Endothelial cell of umbilical vein (primary cell): ENCODE measurements at places on chromosomes 4 and X. TPM values are rescaled to one million over a fixed set of nuclear protein-coding genes. Genes with fewer than 3 reads are reported as not detected.

DNA sequence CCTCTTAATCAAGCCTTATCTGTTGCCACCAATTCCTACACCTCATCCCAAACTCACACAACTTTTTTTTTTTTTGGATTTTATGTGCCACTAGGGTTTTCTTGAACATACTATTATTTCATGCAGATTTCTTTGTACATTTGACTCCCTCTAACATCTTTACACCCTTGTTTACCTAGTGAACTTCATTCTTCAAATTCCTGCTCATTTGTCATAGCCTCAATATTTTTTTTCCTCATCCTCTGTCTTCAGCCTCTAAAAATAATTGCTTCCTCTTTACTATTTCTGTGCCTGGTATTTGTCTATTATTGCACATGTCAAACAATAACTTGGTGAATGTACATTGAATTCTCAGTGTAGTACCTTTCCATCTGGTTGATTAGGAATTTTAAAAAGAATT is 22.0 kb downstream of the NBDY start:
- no peaks in the 10 kb centered on the region for H3K27me3 ChIP-seq
- no peak overlapping the region for H3K27ac ChIP-seq
- peaks cover 6% of the 10 kb centered on the region for H3K4me1 ChIP-seq
- H3K36me3 ChIP-seq = peaks cover 2% of the 10 kb centered on the region

DNA sequence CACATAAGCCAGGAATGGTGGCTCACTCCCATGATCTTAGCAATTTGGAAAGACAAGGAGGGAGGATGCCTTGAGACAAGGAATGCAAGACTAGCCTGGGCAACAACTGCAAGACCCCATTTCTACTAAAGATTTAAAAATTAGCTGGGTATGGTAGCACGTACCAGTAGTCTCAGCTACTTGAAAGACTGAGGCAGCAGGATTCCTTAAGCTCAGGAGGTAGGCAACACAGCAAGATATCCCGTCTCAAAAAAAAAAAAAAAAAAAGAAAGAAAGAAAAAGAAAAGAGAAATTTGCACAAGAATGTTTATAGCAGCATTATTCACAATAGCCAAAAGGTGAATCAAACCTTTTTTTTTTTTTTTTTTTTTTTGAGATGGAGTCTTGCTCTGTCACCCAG is 29.7 kb downstream of the PDS5A start:
- H3K4me3 ChIP-seq = no peak overlapping the region
- no peaks in the 10 kb centered on the region for H3K27me3 ChIP-seq

DNA sequence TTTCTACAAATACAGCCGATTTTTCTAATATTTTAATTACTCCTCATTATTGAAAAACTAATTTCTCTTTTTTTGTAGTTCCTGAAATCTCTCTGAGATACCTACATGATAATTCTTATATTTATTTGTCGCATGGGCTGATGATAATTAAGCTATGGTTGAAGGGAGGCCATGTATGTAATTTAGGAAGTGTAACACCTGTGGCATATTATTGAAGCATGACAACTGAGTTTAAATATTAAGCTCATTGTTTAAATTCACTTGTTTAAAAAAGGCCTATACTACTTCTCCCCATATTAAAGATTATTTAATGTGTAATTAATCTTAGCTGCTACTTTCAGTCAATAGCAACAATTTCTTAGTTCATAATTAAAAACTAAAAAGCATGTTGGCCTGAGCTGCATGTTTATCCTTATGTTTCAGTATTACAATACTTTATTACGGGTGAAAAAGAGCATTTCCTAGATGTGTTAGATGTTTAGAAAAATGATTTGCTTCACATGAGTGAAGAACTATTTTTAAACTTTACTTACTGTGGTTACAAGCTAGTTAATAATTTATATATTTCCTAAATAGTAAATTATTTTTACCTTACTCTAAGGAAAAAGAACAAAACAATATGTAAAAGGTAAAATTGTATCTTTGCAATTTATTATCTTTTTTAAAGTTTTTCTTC is 122.4 kb downstream of the RAP1GDS1 start:
- no peak overlapping the region for H3K4me3 ChIP-seq
- no peaks in the 10 kb centered on the region for H3K4me1 ChIP-seq
- H3K27me3 ChIP-seq = no peaks in the 10 kb centered on the region
- H3K27ac ChIP-seq = no peak overlapping the region

DNA sequence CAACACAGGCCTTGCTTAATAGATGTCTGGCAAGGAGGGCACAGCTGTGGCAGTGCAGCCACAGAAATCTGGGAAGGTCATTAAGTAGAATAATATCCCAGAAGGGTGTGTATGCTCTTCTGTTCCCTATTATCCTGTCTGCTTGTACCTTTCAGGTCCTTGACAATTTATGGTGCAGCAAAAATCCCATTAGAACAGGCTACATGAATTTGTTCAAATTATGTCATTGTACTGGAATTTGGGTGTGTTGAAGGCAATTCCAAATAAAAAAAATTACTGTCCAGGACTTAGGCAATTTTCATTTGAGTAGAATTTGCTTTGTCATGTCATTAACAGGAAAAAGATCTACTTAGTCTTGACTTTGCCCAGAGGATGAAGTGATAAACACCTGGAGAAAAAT is 192.1 kb downstream of the IDS start:
- H3K4me1 ChIP-seq = no peaks in the 10 kb centered on the region
- DNase-seq = no peak
- no peaks in the 10 kb centered on the region for H3K36me3 ChIP-seq
- no peaks in the 10 kb centered on the region for H3K27me3 ChIP-seq

DNA sequence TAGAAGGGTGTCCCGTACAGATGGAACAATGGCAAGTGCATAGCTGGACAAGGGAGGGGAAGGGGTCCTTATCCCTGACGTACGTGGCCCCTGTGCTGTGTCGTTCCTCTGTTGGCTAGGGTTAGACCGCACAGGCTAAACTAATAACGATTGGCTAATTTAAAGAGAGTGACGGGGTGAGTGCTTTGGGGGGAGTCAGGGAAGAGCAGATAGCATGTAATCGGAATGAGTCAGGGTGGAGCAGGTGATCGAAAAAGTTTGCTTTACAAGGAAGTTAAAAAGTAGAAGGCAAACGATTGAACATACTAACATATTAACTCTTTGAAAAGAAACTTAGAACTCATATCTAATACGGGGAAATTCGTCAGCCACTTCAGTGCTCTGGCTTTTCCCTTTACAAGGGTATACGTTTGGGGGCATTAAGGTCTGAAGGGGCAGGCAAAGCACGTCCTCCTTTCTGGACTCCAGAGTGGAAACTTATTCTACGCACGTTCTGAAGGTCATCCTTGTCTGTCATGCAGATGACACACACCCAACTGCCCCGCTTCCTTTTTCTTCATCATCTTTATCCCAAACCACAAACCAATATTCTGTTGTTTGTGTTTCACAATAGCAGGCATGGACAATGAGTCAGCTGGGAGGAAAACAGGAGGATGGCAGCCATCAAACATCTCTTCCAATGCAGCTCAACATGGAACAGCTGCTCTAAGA is 10.2 kb upstream of the CRLF2 start:
- no peaks in the 10 kb centered on the region for H3K36me3 ChIP-seq
- no peak for DNase-seq
- no peak overlapping the region for H3K27ac ChIP-seq
- H3K4me3 ChIP-seq = no peak overlapping the region

DNA sequence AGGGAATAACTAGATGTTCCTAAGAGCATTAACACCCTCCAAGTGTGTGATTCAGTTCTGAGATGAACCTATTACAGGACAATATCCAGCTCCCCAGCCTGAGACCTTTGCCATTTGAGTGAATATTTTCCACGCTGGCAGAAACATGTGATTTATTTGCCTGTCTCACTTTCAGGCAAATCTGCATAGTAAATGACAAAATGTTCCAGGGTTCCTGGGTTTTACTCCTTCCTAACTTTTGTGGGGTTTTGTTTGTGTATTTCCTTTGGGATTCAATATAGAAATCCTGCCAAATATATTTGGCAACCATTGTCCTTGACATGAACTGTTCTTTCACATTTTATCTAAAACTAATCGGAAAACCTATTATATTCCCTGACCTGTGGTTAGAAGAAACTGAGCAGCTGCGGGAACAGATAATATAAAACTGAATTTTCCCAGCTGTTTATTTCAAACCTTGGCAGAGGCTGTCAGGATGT is 12.5 kb downstream of the F8 start:
- no peaks in the 10 kb centered on the region for H3K4me1 ChIP-seq
- peak; percentile 74 for DNase-seq
- no peaks in the 10 kb centered on the region for H3K36me3 ChIP-seq

GRCh38 chrX:17744896-17745523 is 7.7 kb downstream of the SCML1 start:
- no peaks in the 10 kb centered on the region for H3K36me3 ChIP-seq
- H3K27ac ChIP-seq = no peak overlapping the region
- no peaks in the 10 kb centered on the region for H3K27me3 ChIP-seq
- H3K4me1 ChIP-seq = no peaks in the 10 kb centered on the region

- H3K27ac ChIP-seq = no peak overlapping the region
- no peak overlapping the region for H3K4me3 ChIP-seq
- no peaks in the 10 kb centered on the region for H3K36me3 ChIP-seq
- no peaks in the 10 kb centered on the region for H3K4me1 ChIP-seq
- DNase-seq = no peak
- H3K27me3 ChIP-seq = no peaks in the 10 kb centered on the region
Measured at GRCh38 chr4:154911097-154911496, 130.0 kb downstream of the RBM46 start.

DNA sequence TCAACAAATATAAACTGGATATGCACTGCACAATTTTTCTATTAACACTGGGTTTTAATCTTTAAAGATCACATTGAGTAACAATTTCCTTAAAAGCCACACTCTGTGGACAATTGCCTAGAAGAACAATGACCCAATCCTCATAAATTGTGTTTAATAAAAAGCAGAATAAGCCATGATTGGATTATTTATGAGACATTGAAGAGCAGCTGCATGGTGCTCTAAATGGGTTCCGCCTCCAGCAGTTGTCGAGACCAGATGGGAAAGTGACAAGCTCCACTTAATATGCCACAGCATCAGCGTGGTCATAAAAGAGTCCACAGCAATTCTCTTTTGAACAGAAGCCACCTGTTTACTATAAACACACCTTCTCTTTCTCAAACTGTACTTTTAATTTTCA is 635.2 kb upstream of the FRG1 start:
- H3K4me1 ChIP-seq = no peaks in the 10 kb centered on the region
- H3K27ac ChIP-seq = no peak overlapping the region
- no peak for DNase-seq
- no peaks in the 10 kb centered on the region for H3K27me3 ChIP-seq
- H3K36me3 ChIP-seq = no peaks in the 10 kb centered on the region

- no peaks in the 10 kb centered on the region for H3K36me3 ChIP-seq
- H3K4me3 ChIP-seq = no peak overlapping the region
- H3K27ac ChIP-seq = no peak overlapping the region
- no peaks in the 10 kb centered on the region for H3K27me3 ChIP-seq
- DNase-seq = no peak
Measured at GRCh38 chr4:141524116-141524515, 112.3 kb upstream of the IL15 start.

DNA sequence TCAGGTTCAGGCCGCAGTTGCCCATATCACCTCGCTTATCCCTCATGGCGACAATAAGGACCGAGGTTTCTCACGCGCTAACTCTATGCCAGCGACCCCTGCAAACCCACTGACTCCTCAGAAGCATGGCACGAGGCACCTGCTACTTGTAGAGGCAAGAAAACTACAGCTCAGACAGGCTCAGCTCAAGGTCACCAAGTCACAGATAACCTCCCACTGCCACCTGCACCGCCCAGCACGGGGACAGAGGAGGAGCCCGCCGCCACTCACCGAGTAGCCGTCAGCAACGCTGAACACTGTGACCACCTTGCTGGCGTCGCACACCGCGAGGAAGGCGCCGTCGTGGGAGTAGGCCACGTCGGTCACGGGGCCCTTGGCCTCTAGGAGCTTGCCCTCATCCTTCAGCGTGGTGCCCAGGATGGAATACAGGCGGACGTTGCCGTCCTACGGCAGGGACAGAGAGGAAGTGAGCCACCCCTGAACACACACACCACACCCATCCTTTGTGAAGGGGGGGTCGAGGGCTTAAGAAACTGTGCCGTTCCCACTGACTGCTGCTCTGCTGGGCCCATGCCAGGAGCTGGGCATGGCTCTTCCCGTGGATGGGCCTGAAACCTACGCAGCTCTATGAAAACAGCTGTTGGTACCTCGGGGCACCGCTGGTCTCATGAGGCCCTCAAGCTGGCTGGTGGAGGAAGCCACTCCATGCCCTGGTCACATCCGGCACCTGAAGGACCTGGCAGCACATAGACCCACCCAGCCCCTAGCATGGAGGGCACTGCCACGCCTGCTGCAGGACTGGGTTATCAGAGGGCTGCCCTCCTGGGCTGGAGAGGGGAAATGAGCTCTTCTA is 38.9 kb downstream of the WDR1 start:
- peak overlapping the region; percentile 10 for H3K27ac ChIP-seq
- peaks cover 55% of the 10 kb centered on the region for H3K36me3 ChIP-seq
- H3K27me3 ChIP-seq = no peaks in the 10 kb centered on the region
- H3K4me3 ChIP-seq = no peak overlapping the region

- no peak for DNase-seq
- H3K4me3 ChIP-seq = no peak overlapping the region
- no peaks in the 10 kb centered on the region for H3K4me1 ChIP-seq
Measured at GRCh38 chr4:38254825-38255224, 294.6 kb downstream of the PTTG2 start.

DNA sequence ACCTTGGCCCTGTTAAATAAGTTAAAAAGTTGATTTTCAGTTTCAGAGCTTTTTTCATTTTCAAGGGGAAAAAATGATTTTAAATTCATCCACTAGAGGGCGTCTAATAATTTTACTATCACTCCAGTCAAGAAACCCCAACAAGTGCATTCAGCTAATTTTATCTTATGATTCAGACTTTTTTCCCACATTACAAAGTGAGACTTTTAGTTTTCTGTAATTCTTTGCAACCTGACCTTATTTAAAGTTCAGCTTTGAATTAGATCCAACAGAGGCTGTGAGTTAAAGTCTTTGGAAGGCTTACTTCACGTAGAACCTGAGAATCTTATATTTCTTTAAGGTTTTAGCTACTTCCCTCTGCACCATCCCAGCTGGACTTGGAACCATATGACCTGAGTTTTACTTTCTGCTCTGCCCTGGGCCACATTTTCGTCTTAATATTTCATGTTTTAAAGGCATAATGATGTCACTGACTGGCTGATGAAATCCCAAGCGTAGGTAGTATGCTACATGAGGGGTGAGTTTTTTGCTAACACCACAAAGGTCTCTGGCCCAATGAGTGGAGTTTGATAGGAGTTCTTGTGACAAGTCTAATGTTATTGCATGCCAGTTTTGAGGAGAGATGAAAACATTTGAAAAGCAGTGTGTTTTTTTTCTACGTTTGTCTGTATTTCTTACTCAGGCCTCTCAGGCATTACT is 7.2 kb downstream of the GNRHR start:
- no peaks in the 10 kb centered on the region for H3K27me3 ChIP-seq
- no peaks in the 10 kb centered on the region for H3K36me3 ChIP-seq
- H3K27ac ChIP-seq = no peak overlapping the region
- H3K4me3 ChIP-seq = no peak overlapping the region
- DNase-seq = peak; percentile 52

- no peak overlapping the region for H3K4me3 ChIP-seq
- no peak overlapping the region for H3K27ac ChIP-seq
- DNase-seq = no peak
- no peaks in the 10 kb centered on the region for H3K36me3 ChIP-seq
- H3K27me3 ChIP-seq = no peaks in the 10 kb centered on the region
Measured at GRCh38 chr4:23877758-23878229, 12.1 kb downstream of the PPARGC1A start.

Gene CXCL8
- 5.2 and 12.6 TPM in 2 replicates for total RNA-seq

Gene USP17L29
- total RNA-seq = not detected in 2 replicates

Gene NFKB1
- 41.4 and 42.0 TPM in 2 replicates for total RNA-seq

Gene PLP1
- not detected in 2 replicates for total RNA-seq

Gene RNF128
- not detected in 2 replicates for total RNA-seq

Gene ARSJ
- 44.0 and 50.0 TPM in 2 replicates for total RNA-seq

Gene HMGB2
- 217 and 233 TPM in 2 replicates for total RNA-seq

Gene FSTL5
- 1.3 and 1.6 TPM in 2 replicates for total RNA-seq
